HepG2 (cell line): ENCODE measurements at places on chromosomes 2 and 18. TPM values are rescaled to one million over a fixed set of nuclear protein-coding genes. Genes with fewer than 3 reads are reported as not detected.

DNA sequence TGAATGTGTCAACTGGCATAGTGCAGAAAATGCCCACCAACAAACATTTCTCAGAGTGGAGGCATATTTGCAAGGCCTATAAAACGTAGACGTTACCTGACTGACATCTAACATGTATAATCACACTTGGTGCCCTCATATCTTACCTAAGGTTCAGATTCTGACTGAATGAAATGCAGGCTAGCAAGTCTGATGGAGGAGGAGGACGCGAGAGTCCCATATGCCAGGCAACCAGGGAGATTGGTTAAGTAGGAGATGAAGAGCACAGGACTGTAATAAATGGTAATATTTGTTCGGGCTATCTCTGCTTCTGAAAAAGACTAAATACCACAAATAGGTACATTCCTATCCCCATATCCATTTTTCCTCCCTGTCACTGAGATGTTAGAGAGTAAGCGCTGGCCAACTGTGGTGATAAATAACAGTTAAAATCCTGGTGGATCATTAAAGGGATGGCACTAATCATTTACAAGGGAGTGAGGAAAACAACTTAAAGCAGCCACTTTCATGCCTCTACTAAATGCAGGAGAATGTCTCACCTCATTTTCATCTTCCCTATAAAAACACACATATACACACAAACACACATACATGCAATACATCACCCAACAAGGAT lies 217.2 kb downstream of the TMEM163 start:
- H3K27me3 ChIP-seq: peaks cover 27% of the 10 kb centered on the region; the same call in 2 of the 3 replicates
- H3K36me3 ChIP-seq: no peaks in the 10 kb centered on the region
- no peak for DNase-seq
- H3K27ac ChIP-seq: no peak overlapping the region
- H3K4me1 ChIP-seq: no peaks in the 10 kb centered on the region

DNA sequence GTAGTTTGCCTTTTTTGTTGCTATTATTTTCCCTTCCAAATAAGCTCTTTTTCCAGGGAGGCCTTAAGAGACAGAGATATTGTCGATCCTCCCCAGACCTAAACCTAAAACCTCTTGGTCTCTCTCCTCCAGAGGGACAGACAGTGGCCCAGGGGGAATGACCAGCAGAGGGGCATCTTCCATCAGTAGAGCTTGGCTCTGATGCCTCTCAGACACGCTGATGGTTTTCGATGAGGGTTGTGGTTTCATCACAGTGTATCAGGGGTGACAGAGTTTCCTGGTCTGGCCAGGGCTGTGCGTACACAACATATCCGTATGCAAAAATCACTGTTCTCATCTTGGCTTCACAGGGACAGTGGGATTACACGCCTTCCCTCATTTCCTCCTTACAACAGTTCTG lies 68.6 kb downstream of the GATA6 start:
- no peak for DNase-seq
- 0 out of 3 replicates have a peak, but pooled peaks cover 5% of the 10 kb centered on the region for H3K27me3 ChIP-seq
- no peaks in the 10 kb centered on the region for H3K36me3 ChIP-seq
- H3K27ac ChIP-seq: no peak overlapping the region

SERPINB5 gene
- total RNA-seq: not detected in 2 replicates

- no peak overlapping the region for H3K4me3 ChIP-seq
- H3K27ac ChIP-seq: no peak overlapping the region
- DNase-seq: no peak
- no peaks in the 10 kb centered on the region for H3K36me3 ChIP-seq
Observed at GRCh38 chr2:33160191-33160590, 213.4 kb downstream of the LTBP1 start.

GRCh38 chr18:45602926-45603325 lies 12.3 kb upstream of the SLC14A2 start:
- no peaks in the 10 kb centered on the region for H3K27me3 ChIP-seq
- no peak overlapping the region for H3K27ac ChIP-seq
- H3K36me3 ChIP-seq: no peaks in the 10 kb centered on the region
- no peak for DNase-seq
- no peak overlapping the region for H3K4me3 ChIP-seq

GRCh38 chr2:7555260-7555659 lies 638.0 kb downstream of the RNF144A start:
- H3K36me3 ChIP-seq: no peaks in the 10 kb centered on the region
- H3K27me3 ChIP-seq: no peaks in the 10 kb centered on the region
- no peak for DNase-seq
- H3K4me1 ChIP-seq: no peaks in the 10 kb centered on the region
- no peak overlapping the region for H3K4me3 ChIP-seq

- no peak overlapping the region for H3K27ac ChIP-seq
- no peaks in the 10 kb centered on the region for H3K27me3 ChIP-seq
- no peaks in the 10 kb centered on the region for H3K36me3 ChIP-seq
- no peak for DNase-seq
- no peak overlapping the region for H3K4me3 ChIP-seq
Observed at GRCh38 chr18:13646633-13647032, 79.7 kb downstream of the FAM210A start.

DNA sequence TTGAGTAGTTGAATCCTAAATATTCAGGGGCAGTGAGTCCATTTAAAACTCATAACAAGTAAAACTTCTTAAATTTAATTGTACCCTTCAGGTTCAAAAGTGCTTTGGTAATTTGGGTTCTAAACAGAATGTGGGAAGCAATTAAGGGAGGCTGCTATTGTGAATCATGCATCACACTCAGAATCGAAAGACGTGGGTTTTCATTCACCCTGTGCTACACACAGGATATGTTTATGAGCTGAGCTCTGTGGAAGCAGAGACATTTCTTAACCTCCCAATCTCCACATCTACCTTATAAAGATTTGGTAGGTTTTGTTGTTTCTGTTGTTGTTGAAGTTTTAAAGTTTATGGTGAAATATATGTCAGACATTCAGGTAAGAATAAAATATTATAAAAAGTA lies 633.4 kb downstream of the DPP10 start:
- H3K27me3 ChIP-seq: no peaks in the 10 kb centered on the region
- H3K4me3 ChIP-seq: no peak overlapping the region
- no peaks in the 10 kb centered on the region for H3K36me3 ChIP-seq
- no peak overlapping the region for H3K27ac ChIP-seq

DNA sequence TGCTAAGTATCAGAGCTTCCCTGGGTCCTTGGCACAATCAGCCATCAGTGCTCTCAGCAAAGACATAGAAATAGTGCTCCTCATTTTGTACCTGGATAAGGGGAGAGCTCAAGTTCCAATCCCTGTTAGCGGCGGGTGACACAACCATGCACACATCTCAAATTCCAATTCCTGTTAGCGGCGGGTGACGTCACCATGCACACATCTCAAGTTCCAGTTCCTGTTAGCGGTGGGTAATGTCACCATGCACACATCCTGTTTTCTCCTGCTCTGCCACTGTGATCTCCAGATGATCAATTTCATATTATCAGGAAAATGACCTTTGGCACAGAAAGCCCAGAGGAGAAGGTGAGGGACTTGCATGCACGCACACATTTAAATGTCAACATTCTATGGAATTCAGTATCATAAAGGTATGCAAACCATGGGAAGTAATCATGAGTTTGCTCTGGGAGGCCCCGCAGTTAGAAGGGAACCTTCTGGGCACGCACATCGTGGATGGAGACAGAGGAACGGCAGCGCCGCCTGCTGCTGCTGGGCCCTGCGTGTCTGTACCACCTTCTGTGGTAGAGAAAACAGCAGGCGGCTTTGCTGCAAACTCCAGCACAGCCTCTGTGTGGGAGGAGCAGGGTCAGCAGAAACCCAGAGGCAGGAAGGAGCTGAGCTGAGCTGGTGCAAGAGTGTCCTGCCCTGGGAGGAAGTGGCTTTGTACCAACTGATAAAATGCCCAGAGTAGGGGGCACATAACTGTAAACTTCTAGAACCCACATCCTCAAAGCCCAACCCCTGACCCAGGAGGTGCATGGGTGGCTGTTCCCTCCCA lies 77.8 kb downstream of the MBP start:
- H3K27me3 ChIP-seq: no peaks in the 10 kb centered on the region
- peak overlapping the region; percentile 72 for H3K27ac ChIP-seq
- DNase-seq: peak; percentile 87
- no peaks in the 10 kb centered on the region for H3K36me3 ChIP-seq
- peak overlapping the region; percentile 58 for H3K4me3 ChIP-seq

GRCh38 chr2:99688699-99689098 lies 198.9 kb upstream of the REV1 start:
- H3K36me3 ChIP-seq: no peaks in the 10 kb centered on the region
- H3K4me1 ChIP-seq: no peaks in the 10 kb centered on the region
- no peaks in the 10 kb centered on the region for H3K27me3 ChIP-seq
- no peak overlapping the region for H3K4me3 ChIP-seq
- no peak for DNase-seq

DNA sequence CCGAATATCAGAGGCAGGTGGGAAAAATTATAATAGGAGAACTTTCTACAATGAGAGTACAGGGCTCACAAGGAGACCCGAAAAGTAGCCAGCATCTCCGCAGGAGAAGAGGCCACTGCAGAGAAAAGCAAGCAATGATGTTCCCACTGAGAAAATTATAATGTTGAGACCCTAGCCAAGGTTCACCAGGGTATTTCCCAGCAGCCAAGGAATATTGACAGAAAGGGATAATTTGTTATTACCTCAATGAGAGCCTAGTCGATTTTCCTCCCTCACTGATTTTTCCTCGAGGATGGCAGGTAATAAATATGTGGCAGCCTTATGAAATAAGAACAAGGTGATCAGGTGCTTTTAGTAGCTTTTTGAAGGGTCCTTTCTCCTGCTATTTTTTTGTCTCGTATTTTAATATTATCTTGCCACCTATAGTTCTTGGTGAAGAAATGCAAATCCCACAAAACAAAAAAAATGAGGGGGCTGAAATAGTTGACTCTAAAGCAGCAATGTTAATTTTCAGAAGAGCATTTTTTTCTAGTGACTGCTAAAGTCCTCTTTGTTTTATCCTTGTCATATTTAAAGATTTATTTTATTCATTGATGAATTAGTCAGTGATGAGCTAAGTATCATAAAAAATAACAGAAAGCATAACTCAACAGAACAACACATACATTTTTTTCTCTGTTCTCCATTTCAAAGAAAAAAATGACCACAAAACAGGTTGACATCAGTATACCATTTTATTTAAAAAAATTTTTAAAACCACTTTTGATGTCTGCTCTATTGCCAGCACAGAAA lies 215.4 kb downstream of the KCNE4 start:
- H3K27me3 ChIP-seq: no peaks in the 10 kb centered on the region
- no peaks in the 10 kb centered on the region for H3K4me1 ChIP-seq
- no peak overlapping the region for H3K4me3 ChIP-seq
- no peak for DNase-seq

DNA sequence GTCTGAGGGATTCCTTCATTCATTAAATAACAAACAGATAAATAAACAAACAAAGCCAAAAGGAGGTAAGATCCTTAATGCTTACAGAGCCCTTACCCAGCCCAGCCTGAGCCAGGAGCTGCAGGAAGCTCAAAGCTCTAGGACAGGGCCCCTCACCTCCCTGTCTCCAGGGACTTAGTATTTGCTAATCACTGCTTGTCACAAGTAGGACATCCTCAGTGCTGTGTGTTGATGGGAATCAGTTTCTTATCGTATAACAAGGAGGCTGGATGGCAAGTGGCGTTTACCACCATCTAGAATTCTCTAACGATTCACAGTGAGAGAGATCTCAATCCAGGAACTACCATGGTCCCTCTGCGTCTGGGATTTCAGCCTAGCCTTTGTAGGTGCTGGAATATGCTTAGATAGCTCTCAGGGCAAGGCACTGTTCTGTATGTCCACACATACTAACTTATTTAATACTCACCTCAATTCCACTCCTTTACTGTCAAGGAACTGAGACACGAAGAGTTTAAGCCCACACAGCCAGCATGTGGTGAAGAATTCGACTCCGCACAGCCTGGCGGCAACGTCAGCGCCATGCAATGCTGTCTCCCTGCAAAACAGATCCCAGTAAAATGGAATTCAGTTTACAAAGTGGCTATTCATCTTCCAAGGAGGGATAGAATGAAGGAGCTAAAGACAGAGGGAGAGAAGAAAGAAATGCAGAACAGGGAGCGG lies 164.8 kb downstream of the MYCN start:
- peaks cover 48% of the 10 kb centered on the region for H3K4me1 ChIP-seq
- no peaks in the 10 kb centered on the region for H3K27me3 ChIP-seq
- DNase-seq: no peak
- no peaks in the 10 kb centered on the region for H3K36me3 ChIP-seq

DNA sequence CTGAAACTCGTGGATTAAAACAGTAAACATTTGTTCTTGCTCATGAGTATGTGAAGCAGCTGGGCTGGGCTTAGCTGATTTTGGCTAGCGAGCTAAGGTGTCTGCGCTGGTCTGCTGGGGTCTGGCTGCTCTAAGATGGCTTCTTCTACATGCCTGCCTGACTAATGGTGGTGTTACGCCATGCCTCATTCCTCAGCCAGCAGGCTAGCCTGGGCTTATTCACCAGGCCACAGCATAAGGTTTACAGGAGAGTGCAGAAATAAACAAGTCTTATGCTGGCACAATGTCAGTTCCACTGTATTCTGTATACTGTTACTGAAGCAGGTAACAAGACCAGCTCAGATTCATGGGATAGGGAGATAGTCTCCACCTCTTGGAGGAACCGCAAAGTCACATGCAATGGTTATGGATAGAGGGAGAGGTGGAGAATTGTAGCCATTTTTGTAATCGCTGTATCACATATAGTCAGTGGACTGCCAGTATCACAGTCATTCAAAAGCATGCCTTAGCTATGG lies 80.0 kb downstream of the RHBDD1 start:
- no peak for DNase-seq
- H3K36me3 ChIP-seq: no peaks in the 10 kb centered on the region
- no peaks in the 10 kb centered on the region for H3K27me3 ChIP-seq
- H3K4me1 ChIP-seq: no peaks in the 10 kb centered on the region

- H3K27ac ChIP-seq: no peak overlapping the region
- H3K4me1 ChIP-seq: peaks cover 57% of the 10 kb centered on the region
- H3K27me3 ChIP-seq: no peaks in the 10 kb centered on the region
Observed at GRCh38 chr2:69222953-69223658, 163.9 kb downstream of the GFPT1 start.

UPP2 gene
- total RNA-seq: 0.07 TPM in 1 of 2 replicates, not detected in the other

HOXD10 gene
- total RNA-seq: not detected in 2 replicates

DNA sequence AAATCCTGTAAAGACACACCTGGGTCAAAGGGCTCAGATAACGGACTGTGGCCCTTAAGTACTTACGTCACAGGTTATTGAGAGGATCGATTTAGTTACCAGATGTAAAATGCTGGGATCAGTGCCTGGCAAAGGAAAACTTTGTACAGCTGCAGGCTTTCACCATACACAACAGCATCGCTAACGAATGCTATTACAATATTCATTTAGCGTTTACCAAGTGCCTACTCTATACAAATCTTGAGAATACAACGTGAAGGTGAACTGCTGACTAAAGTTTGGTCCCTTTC lies 619 bp upstream of the MSH6 start:
- H3K4me1 ChIP-seq: peaks cover 52% of the 10 kb centered on the region
- peak; percentile 46 for DNase-seq
- peak overlapping the region; percentile 72 for H3K4me3 ChIP-seq
- H3K27me3 ChIP-seq: no peaks in the 10 kb centered on the region
